ENCODE measurements at places on chromosomes 6 and 20.

GRCh38 chr6:90890683-90891330, 303.9 kb upstream of the MAP3K7 start:
- DNase-seq: no peak

GRCh38 chr6:166052837-166053236, 114.8 kb downstream of the TBXT start:
- no peak for DNase-seq

DNA sequence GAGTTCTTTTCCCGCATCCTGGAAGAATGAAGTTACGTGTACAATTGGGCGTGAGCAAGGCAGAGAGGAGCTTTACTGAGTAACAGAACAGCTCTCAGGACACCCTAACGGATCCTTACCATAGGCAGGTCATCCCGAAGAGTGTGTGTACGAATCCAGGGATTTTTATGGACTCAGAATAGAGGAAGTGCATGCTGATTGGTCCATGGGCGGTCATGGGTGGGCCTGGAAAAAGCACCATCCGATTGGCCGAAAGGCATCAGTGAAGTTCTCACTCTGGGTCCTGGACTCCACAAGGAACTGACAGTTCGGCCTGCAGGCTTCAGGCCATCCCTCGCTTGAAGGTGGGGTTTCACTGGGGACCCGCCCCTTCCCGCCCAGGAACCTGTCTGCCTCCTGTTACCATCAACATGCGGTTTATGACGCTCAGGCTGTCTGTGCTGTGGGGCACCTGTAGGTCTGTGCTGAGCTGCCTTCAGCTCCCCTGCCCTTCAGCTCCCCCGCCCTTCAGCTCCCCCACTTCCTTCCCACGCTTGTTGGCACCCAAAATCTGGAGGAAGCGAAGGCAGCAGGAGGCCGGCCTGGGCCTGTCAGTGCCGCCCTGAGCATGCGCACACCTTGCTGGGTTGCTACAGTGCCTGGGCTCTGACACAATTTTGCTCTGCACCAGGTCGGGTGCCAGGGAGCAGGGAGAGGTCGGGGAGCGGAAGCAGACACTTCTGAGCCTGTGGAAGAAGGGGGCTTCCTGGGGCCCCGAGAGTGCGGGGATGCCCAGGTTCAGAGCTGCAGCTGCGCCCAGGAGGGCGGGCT, 57.9 kb upstream of the MANEA start:
- no peak for DNase-seq

GRCh38 chr6:20197251-20197650, 15.0 kb downstream of the MBOAT1 start:
- DNase-seq: no peak

DNA sequence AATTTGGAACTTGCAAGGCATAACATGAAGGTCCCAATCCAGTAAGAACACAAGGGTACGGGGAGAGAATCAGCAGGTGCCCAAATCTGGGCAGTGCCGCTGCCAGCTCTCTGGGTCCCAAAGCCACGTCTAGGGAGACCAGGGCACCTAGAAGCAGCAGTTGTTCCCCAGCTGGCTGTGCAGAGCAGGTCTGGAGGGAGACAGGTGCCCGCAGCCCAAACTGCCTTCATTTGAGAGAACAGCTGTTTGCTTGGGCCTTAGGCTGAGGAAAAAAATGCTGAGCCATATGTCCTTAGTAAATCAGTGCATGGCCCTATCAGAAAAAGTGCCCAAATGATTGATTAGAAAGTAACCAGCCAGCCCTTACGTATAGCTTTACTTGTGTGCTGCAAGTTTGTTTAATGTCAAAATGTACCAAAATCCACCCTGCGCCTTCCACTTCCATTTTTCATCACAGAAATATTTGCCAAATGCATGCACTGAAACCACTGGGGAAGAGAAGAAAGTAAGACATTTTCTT, 9.1 kb upstream of the PRELID3B start:
- no peak for DNase-seq

DNA sequence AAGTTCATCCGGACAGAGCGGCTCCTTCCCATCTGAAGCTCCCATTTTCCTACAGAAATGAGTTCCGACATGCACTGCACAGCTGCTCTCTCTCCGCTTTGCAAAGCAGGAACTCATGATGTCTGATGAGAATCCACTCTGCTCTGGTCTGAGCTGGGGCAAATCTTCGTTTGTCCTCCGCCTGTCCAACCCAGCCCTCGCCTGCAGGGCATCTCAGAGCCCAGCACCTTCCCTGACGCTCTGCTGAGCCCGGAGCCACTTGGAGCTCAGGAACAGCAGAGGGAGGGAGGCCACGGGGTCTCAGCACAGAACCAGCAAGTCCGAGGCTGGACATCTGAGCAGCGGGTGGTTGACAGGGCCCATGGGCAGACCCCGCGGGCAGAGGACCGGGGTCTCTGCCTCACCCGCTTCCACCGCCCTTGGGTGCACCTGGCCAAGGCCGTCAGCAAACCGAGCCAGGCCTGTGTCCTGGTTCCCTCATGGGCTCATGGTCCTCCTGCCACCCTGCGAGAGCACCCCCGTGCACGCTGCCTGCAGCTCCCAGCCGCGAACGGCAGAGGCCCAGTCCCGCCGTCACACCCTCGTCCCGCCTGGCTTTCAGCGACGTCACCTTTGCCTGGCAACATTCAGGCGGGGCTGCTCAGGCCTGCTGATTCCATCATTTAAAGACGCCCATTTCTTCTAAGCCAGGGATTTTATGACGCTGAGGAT, 78.5 kb upstream of the BHLHE23 start:
- no peak for DNase-seq

DNA sequence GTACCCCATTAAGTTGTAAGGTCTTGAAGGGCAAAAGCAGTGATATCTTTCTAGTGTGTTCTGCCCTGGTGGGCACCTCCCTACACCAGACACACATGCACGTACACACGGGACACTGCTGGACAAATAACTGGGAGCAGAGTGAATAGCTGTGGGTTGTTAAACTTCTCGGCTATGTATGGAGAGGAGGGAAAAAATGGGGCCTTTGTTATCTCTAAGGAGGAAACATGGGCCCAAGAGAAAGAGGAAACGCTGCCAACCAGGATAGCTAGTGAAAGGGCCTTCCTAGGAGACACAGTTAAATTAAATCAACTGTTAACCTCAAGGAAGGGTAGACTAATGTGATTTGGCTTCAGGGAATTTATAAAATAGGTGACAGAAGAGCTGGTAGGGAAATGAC, 169.7 kb downstream of the MYLK4 start:
- no peak for DNase-seq

DNA sequence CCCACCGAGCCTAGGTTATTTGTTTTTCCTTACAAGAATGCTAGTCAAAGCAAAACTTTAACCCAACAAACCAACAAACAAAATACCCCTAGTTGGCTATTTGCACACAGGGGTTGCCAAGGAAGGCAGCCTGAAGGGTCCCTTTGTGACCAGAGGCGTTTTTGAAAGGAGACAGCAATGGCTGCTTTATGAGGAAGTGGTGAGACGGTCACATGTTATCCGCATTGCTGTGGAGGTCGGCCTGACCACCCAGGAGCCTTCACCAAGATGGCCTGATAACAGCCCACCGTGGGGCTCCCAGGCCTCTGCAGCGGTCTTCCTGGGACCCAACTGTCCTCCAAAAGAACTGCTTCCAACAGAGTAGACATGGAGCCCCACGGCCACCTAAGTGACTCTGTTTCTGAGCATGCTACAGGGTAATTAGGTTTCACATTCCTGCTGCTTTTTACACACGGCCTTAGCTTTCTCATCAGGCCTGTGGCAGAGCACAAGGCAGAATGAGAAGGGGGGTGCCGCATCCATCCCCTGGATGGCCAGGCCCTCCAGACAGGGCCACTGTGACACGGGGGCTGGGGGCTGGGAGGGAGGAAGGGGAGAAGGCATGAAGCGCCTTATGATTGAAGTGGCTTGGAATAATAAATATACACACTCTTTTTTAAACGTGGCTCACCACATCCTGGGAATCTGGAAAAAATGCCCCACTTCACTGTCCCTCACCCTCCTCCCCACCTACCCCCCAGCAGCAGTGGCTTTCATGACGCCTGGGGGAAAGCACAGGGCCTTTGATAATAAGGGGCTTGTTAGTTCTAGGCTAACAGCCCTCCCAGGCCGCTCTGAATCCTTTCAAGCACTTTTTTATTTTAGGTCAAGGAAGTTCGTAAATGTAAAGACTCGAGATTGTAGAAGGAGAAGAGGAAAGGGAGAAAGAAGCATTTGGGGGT, 86.0 kb downstream of the CLIC5 start:
- DNase-seq: no peak

GRCh38 chr6:75438442-75439116, 55.0 kb downstream of the FILIP1 start:
- no peak for DNase-seq

DNA sequence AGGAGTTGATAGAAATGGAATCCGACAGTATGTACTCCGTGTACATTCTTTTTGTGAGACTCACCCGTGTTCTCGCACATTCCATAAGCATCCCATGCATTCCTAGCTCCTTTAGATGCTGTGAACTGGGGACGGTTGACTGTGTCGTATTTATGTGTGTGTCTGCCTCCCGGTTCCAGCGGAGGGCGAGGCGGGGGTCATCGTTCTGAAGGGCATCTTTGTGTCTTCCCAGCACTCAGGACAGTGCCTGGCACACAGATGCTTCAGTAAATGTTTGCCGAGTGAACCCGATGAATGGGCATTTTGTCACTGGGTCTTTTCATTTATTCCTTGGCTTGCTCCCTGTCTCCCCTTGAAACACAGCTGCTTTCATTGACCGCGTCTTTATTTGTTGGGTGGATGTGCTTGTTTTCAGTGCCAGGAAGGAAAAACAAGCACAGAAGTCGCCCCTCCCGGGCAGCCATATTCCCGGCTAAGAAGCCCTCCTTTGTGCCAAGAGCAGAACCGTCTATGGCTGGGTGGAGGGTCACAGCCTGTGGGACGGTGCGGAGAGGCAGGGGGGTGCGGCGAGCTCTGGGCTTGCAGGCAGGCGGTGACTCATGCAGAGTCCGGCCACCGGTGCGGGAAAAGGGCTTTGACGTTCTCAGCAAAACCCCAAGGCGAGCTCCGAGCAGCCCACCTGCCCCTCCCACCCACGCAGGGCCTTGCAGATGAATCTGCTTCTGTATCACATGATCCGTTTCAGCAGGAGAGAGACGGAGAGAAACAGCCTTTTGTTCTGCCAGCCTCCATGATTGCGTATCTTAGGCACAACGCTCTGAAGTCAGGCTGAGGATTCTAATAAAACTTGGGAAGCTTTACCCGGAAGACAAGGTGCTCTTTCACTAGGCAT, 11.2 kb upstream of the PSMG4 start:
- no peak for DNase-seq

GRCh38 chr20:49843770-49844380, 31.2 kb downstream of the SLC9A8 start:
- no peak for DNase-seq

GRCh38 chr6:37882292-37882691, 62.8 kb downstream of the ZFAND3 start:
- no peak for DNase-seq

GRCh38 chr6:14881398-14881797, 364.5 kb upstream of the JARID2 start:
- no peak for DNase-seq

GRCh38 chr6:32974541-32975308, 6.3 kb downstream of the BRD2 start:
- DNase-seq: no peak

GRCh38 chr6:129481706-129482105, 228.3 kb downstream of the ARHGAP18 start:
- no peak for DNase-seq

DNA sequence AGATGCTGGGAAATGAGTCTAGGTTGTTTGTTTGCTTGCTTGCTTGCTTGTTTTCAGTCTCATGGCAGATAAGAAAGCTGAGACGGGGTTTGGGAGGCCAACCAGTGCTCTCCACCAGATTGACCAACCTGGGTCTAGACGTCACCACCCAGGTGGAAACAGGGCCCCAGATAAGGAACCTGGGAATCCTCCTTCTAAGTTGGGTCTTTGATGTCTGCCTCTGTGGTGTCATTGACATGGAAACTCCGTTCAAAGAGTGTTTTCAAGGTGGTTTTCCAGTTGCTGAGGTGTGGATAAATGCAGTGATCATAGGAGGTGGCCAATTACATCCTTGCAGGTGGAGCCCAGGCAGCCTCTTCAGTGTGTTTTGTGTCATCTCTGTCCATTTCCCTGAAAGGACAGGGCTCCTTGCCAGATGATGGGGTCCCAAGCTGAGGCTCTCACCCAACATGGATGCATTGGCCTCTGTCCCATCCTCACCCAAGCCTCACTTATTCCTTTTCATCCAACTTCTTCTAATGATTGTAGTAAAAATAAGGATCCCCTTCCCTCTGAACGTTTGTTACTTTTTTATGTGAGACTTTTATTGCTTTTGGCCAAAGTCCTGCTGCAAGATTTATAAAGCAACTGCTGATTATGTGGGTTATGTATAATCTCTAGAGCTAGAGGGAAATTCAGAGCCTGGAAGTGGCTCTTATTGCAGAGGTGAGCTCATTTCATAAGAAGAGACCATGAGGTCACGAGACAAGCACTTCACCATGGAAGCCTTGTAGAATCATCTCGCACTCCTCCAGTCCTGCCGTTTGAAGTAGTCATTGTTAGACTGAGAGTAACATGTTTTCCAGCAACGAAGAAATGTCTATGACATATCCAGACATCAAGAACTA, 32.0 kb upstream of the SYNDIG1 start:
- no peak for DNase-seq

GRCh38 chr6:47485491-47486135, 8.0 kb downstream of the CD2AP start:
- no peak for DNase-seq

DNA sequence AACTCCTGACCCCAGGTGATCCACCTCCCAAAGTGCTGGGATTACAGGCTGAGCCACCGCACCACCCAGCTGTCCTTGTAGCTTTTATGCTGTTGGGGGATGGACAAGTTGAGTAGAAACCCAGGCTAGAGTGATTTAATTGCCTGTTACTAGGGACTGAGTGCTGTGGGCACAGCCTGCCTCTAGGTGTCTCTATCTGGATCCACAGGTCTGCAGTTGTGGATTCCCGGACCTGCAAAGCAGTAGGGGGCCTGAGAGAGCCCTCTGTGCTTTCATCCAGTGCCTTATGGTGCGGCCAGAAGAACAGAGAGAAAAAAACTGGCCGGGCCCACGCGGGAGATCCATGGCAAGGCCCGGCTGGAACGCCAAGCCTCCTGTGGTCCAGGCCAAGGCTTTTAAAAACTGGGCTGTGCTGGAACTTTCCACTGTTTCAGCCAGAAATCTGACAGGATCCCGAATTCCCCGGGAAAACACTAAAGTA, 5.2 kb downstream of the SIRPA start:
- no peak for DNase-seq

- no peak for DNase-seq
These were observed 16.7 kb downstream of the ACOT13 start for GRCh38 chr6:24683297-24684296.

DNA sequence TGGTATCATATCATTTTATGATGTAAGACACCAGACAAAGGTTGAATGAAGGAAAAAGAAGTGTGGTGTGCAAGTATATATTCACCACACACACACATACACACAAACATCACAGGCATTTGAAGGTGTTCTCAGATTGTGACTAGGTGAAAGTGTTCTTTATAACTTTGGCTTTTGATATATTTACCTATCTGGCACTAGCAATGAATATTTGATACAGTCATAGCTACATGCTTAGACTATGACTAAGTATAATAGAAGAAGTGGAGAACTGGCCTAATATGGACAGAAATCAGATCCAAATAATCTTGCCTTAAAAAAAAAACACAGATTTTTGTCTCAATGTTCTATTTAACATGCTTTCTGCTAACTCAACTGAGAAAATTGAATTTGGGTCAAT, 809.9 kb downstream of the KIF16B start:
- no peak for DNase-seq

GRCh38 chr6:127966616-127967015, 65.8 kb upstream of the THEMIS start:
- DNase-seq: no peak

Measured in naive thymus-derived CD8-positive, alpha-beta T cell (primary cell).